ENCODE measurements at places on chromosomes 11 and 22.

- no peak for DNase-seq
Measured at GRCh38 chr11:122772945-122773344, 65.4 kb upstream of the CRTAM start.

GRCh38 chr11:11391169-11391568 lies 38.1 kb upstream of the CSNK2A3 start:
- DNase-seq: no peak

- no peak for DNase-seq
Measured at GRCh38 chr11:112285841-112286311, 25.2 kb upstream of the PLET1 start.

- DNase-seq: no peak
Measured at GRCh38 chr22:24466716-24467328, 28.3 kb upstream of the UPB1 start.

- DNase-seq: peak; percentile 78
Measured at GRCh38 chr11:61816736-61817455, at the start of gene FADS1. Gene FADS1, minus strand, starts transcription at chr11:61817003. Its CDS starts 74 bp downstream, at chr11:61816929.

GRCh38 chr22:22558972-22559603 lies at the start of gene PRAME:
Gene PRAME, minus strand, starts transcription at chr22:22559265. Its CDS starts 2,433 bp downstream, at chr22:22556832.
- DNase-seq: peak; percentile 65

- no peak for DNase-seq
Measured at GRCh38 chr11:15976433-15977045, 379.8 kb downstream of the SOX6 start.

GRCh38 chr22:37244114-37244921 lies at the start of gene RAC2:
Gene RAC2, minus strand, starts transcription at chr22:37244269. Its CDS starts 121 bp downstream, at chr22:37244148.
- DNase-seq: peak; percentile 90

DNA sequence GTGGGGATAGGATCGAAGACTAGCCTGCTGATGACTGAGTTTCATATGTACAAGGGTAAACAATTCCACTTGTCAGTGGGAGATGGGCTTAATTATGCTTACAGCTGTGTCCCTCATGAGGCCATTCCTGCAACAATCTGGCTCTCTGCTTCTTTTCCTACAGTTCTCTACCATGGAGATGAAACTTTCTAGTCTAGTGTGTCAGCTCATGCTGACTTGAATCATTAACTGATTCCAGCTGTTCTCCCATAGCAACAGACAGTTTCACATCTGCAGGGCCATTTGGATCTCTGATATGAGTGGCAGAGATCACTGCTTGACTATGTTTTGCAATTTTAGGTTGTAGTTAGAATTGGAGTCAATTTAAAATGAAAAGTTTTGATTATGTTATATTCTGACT lies 1251.7 kb upstream of the RAG2 start:
- no peak for DNase-seq
